ENCODE measurements at places on chromosomes 13 and 19.

DNA sequence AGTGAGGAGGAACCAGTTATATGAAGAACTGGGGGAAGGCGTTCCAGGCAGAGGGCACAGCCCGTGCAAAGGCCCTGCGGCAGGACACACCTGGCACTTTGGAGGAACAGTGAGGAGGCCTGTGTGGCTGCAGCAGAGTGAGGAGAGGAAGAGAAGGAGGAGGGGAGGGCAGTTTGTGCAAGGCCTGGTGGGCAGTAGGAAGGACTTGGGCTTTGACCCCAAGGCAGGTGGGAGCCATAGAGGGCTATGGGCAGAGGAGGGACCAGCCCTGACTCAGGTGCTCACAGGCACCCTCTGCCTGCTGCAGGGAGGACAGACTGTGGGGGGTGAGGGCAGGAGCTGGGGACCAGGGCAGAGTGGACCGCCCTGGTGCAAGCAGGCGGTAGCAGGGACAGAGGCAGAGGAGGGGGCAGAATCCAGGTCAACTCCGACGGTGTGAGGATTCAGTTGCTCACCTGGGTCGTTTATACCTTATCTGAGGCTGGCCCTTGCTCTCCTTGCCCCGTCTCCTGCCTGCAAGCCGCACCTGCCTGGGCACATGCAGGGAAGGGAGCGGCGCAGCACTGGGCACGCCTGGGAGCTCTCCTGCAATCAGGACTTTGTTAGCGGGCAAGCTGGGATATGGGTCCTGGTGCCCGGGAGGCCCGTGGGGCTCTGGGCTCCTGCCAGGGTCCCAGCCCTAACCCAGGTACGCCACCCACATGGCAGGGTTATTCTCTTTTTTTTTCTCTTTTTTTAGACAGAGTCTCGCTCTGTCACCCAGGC lies 34.8 kb downstream of the NFIC start:
- no peak for DNase-seq

DNA sequence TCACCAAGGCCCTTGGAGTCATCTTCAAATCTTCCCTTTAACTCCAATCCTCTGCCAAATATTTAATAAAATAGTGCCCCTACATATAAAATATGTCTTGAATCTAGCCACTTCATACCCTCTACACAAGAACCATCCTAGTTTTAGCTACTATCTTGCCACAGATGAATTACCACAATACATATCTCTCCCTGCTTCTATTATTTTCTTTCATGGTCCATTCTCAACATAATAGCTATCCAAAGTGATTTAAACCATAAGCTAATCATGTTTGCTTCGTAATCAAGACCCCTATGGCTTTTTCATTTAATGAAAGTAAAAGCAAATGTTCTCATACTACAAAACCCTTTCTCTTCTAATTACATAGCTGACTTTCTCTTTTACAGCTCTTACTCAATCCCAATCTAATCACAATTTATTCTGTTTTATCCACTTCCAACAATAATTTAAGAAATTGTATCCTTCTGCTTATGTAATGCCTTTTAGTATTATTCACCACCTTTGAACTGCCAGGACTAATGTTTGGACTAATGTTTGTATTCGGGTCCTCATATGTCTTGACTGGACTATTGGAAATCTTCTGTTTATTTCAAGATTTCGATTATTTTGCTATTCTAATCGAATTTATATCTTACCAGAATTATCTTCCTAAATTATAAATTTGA lies 412.0 kb downstream of the SLITRK1 start:
- DNase-seq, result no peak

DNA sequence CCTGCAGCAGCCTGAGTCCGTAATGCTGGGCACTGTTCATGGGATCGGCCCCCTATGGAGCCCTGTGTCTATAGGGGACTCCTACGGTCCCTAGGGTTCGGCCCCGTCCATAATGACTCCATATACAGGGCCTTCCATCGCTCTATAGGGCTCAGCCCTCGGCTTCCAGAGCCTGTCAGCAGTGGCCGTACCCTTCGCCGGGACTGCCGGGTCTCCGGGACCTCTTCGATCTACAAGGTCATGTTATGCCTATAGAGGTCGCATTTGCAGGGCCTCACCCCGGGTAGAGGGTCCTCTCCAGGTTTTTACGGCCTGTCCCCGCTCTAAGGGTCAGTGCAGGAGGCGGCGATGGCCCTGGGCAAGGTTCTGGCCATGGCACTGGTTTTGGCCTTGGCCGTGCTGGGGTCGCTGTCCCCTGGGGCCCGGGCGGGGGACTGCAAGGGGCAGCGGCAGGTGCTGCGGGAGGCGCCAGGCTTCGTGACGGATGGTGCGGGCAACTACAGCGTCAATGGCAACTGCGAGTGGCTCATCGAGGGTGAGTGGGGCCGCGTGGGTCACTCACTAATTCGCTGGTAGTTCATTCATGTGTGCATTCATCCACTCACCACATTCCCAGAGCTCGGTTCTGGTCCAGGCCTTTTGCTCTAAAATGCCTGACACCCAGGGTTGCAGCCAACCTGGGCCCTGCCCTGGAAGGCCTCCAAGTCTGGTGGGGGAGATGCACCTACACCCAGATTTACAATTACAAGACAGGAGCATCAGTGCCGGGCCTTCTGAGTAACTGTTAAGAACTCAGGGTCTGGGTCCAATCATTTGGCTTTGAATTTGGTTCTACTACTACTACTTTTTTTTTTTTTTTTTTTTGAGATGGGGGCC lies 699 bp downstream of the MEGF8 start:
- no peak for DNase-seq

DNA sequence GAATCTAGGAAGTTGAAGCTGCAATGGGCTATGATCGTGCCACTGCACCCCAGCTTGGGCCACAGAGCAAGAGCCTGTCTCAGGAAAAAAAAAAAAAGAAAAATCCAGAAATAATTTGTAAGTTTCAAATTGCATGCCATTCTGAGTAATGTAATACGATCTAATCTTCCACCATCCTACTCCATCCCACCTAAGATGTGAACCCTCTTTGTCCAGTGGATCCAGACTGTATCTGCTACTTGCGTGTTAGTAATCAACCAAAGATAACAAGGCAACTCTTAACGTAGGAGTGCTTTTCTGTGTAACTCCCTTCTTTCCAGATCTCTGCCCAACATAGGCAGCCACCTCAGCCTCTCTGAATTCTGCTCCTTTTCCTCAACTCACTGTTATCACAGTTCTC lies 24.3 kb downstream of the RFC3 start:
- DNase-seq, result no peak

DNA sequence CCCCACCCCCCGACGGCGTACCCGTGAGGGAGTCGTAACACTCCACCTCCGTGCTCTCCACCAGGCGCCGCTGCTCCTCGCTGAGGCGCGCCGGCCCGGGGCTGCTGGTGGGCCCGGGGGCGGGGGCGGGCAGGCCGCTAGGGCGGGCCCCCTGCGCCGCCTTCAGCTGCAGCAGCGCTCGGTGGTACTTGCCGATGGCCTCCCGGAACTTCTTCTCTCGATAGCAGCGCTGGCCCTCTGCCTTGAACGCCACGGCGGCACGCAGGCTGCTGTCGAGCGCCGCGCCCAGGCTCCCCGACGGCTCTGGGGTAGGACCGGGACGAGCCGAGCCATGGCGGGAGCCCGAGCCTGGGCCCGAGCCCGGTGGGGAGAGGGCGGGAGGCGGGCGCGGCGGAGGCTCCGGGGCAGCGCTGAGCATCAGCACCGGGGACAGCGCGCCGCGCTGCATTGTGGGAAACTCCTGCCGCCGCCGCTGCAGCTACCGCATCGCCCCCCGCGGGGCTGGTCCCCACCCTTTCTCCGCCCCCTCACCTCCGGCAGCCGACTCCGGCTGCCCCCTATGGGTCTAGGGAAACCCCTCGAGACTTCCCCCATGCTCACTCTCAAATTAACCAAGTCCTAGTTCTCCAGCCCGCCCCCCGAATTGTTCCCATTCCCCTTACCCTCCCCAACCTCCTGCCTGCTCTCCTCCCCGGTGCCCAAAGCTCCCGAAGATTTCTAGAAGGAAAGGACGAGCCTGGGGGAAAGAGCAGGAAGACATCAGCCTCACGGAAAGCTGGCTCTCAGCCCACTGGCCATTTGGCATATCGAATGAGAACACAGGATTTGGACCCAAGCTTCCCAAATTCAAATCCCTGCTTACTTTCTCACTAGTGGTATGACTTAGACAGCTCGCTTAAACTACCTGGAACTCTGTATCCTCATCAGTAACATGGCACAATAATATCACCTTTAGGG lies at the start of gene TTC9B:
TSS of gene TTC9B (minus strand) at position 451 of the 957 bp plus-strand sequence. CDS start at position 448, 3 bp downstream.
- no peak for DNase-seq

GRCh38 chr19:35310331-35310730 lies 18.4 kb downstream of the MAG start:
- DNase-seq, result no peak

- peak; percentile 52 for DNase-seq
These were observed 3.3 kb downstream of the DOT1L start for GRCh38 chr19:2166741-2167738.

DNA sequence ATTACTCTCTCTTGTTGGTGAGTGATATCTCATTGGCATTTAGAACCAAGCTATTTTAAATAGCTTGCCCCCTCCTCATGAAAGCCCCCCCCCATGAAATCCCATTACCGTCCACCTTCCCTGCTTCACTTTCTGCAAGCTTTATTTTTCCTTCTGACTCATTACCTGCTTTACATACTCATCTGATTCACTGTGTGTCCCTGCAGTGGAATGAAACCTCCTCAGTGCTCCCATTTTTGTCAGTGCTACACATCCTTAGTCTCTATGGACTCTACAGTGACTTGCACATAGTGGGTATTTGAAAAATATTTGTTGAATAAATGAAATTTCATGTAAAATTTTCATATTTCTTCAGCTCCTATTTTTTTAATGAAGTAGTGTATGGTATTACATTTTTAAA lies 62.3 kb downstream of the DOCK9 start:
- no peak for DNase-seq

- DNase-seq, result no peak
These were observed 932 bp upstream of the ZNF486 start for GRCh38 chr19:20165971-20166592.

DNA sequence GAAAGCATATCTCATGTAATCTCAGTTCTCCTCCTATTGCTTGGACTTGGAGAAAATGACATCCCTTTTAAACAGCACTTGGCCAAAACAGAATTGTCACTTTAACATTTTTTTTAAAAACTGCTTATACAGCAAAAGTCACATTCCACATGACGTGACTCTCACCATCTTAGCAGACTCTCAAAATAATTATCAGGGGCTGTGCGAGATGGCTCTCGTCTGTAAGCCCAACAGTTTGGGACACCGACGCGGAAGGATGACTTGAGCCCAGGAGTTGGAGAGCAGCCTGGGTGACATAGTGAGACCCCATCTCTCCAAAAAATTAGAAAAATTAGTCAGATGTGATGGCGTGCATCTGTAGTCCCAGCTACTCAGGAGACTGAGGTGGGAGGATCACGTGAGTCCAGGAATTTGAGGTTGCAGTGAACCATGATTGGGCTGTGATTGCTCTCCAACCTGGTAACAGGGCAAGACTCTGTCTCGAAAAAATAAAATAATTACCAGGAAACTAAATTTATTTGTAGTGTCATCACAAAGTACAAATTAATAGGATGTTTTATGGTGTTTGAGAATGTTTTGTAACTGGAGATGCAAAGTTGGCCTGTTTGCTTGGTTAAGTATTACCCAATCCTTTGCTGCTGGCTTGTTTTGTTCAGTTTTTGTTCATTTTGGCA lies 8.8 kb downstream of the SAFB start:
- no peak for DNase-seq

GRCh38 chr19:3767050-3767449 lies 4.6 kb downstream of the MRPL54 start:
- no peak for DNase-seq

DNA sequence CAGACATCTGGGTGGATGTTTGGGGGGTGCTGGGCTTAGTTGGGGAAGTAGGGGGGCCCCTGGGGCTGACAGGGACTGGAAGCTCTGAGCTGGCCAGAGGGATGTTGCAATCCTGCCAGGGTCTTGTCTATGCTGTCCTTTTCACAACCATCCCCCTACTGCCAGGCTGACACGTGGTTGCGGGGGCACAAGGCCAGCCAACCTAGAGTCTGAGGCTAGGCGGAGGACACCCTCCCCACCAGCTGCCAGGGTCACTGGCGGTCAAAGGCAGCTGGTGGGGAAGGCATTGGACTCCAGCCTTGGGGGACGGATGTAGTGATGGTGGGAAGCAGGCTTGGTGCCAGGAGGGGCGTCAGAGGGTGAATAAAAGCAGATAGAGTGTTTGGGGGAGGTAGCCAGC lies 1.6 kb upstream of the APOC1 start:
- peak; percentile 87 for DNase-seq

GRCh38 chr13:98868932-98869331 lies 108.9 kb downstream of the DOCK9 start:
- DNase-seq, result no peak

DNA sequence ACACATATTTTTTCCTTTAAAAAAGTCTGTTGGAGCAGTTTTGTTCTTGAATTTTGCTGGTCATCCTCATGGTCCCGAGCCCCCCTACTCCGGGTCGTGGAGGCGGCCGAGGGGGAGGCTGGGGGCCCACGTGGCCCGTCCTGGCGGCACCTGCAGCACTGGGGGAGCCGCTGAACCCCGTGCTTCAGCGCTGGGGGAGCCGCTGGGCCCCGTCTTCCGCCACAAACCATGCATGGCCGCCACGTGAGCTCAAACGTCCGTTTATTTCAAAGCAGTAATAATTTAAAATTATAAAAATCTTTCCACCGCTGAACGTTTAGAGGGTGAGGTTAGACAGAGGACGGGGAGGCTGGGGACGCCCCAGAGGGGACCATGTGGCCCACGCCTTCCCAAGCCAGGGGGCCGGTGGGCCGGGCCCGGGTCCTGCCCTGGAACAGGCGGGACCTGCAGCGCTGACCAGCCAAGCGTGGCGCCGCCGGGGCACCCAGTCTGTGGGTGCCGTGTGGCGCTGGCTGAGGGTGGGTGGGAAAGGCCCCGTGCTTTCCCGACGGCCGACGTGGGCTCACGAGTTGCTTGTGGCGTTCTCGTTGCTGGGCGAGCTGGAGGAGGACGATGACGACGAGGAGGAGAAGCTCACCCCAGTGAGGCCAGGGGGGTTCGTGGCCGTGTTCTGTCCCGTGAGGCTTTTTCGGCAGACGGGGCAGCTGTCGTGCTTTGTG lies 8.0 kb downstream of the FGF22 start:
- DNase-seq, result no peak

GRCh38 chr13:98398581-98398980 lies 178.3 kb downstream of the STK24 start:
- DNase-seq, result no peak

DNA sequence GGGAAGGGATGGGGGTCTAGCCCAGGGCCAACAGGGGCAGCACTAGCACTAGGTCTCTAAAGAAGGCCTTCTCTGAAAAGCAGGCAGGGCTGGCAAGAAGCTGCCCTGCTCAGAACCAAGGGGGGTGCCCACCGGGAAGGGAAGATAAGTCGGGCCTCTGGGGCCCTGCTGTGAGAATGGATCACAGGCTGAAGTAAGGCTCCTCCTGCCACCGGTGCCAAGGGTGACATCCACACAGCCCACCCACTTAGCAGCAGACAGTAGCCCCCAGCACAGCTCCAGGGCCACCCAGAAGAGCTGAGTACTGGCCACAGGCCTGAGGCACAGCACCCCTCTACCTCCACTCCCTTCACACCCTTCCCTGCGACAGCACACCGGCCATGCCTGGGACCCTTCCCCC lies 5.9 kb downstream of the ELL start:
- no peak for DNase-seq

- no peak for DNase-seq
These were observed 6.7 kb upstream of the CHERP start for GRCh38 chr19:16548956-16549355.

- DNase-seq, result no peak
These were observed 202.2 kb downstream of the SUCLA2 start for GRCh38 chr13:47798906-47799305.

Data from caudate nucleus (tissue), 63 donors.